ENCODE measurements at places on chromosomes 16 and 17.

GRCh38 chr17:78940708-78941107 is 15.5 kb upstream of the TIMP2 start:
- peak; percentile 53 for DNase-seq

- DNase-seq = peak; percentile 98
Measured at GRCh38 chr17:47279062-47279801, 25.6 kb downstream of the ITGB3 start.

DNA sequence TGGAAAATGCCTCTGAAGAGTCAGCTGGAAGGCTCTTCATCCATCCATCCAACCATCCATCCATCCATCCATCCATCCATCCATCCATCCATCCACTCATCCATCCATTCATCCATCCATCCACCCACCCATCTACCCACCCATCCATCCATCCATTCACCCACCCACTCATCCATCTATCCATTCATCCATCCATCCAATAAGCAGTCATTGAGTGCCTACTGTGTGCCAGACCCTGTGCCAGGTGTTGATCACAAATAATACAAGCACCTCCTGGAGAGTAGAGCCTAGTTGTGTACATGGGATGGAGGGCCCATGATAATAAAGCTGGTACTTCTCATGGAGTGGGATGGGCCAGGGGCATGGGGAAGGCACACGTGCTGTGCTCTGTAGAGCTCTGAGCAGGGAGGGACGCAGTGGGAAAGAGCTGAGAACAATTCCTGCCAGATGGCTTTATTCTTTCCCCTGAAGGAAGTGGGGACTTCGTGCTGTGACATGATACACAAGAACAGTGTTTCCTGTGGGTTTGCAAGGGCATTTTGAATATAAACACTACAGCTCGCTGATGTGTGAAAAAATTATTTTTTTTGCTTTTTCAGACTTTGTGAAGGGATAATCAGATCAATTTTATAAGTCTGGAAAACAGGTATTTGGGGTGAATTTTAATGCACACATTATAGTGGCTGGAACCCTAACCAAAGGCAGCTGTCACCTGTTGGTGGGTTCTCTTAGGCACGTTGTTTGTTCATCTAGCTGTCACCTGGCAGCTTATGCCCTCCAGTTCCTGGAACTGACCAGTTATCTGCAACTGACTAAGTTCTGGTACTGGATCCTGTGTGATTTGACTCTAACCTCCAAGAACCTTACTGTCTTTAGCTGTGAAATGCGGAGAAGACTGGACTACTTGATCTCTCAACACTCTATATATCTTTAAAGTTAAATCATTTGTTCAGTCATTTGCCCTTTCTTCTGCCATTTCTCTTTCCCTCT is 61.3 kb downstream of the PRKCB start:
- DNase-seq = no peak

GRCh38 chr16:89599902-89600301 is 13.5 kb upstream of the DPEP1 start:
- DNase-seq = no peak

GRCh38 chr16:19210280-19210924 is 42.4 kb downstream of the SYT17 start:
- peak; percentile 55 for DNase-seq

GRCh38 chr17:80254396-80255251 is 6.0 kb upstream of the RNF213 start:
- DNase-seq = peak; percentile 98

GRCh38 chr17:63881935-63882601 is at the start of gene GH2:
Gene GH2, minus strand, starts transcription at chr17:63881944. Its CDS starts 143 bp downstream, at chr17:63881801.
- DNase-seq = peak; percentile 78

GRCh38 chr16:15792563-15792971 is 64.3 kb downstream of the MYH11 start:
- no peak for DNase-seq

GRCh38 chr17:65359016-65359415 is 202.4 kb downstream of the AXIN2 start:
- peak; percentile 96 for DNase-seq

DNA sequence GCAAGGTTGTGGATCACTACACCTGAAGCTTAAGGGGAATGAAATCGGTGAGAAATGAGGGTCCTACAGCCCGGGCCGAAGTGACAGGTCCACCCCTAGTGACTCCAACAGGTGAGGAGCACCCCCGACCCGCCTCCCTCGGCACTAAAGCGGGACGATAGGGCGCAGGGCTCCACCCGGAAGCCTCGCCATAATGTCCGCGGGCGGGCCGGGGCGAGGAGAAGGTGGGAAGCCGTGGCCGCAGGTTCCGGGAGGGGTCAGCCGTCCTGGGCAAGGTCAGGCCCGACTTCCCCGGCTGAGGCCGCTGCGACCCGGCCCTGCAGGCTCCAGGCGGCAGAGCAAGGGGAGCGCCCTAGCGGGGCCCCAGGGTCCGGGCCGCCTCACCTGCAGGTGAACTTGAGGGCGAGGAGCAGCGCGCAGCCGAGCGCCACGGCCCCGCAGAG is 543 bp downstream of the TXNDC11 start:
- DNase-seq = peak; percentile 46

GRCh38 chr16:51716195-51716594 is 565.1 kb upstream of the SALL1 start:
- no peak for DNase-seq

DNA sequence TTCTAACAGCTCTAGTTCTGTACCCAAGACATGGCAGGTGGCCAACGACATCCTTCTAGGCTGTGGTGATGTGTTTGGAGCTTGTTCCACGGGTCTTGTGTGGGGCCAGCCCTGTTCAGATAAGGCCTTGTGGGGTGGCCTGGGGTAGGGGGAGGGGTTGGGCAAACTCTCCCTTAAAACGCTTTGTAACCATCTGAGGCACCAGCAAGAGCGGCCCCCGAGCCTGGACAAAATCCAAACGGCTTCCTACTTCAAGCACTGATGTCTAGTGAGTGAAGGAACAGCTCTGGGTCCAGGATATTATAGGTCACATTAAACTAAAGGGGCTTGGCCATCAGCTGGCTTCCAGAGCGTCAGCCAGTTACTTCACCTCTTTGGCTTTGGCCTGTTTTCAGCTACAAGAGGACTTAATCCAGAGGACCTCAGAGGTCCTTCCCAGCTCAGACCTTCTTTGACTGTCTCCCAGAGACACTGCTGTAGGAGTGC is 11.9 kb downstream of the SERPINF1 start:
- DNase-seq = no peak

GRCh38 chr16:65745201-65745708 is 621.2 kb upstream of the CDH5 start:
- DNase-seq = no peak

- no peak for DNase-seq
Measured at GRCh38 chr16:88013091-88013609, 61.9 kb downstream of the BANP start.

- DNase-seq = peak; percentile 60
Measured at GRCh38 chr16:85227946-85228862, 115.9 kb upstream of the CIBAR2 start.

DNA sequence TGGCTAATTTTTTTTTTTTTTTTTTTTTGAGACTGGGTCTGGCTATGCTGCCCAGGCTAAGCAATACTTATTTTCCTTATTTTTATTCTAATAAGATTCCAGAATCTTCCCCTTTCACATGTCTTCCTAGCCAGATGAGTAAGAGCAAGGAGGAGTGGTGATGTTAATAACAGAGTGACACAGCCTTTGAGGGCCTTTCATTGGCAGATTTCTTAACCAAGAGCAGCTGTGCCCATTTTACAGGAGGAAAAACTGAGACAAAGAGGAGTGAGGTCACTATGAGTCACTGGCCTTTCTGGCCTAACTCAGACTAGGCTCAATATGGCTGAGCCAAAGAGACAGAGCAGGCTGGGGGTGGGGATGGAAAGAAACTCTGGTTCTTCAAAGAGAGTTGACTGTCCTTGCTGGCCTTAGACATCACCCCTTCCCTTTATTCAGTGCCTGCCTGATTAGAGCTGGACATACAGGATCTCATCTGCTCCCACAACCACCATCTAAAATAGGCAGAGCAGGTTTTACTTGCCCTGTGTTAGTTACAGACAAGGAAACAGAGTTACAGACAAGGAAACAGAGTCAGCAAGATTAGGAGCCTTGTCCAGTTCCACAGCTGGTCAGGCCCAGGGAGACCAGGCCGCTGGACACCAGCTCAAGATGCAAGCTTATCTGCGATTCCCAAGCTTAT is 50.0 kb upstream of the TOB1 start:
- peak; percentile 39 for DNase-seq

DNA sequence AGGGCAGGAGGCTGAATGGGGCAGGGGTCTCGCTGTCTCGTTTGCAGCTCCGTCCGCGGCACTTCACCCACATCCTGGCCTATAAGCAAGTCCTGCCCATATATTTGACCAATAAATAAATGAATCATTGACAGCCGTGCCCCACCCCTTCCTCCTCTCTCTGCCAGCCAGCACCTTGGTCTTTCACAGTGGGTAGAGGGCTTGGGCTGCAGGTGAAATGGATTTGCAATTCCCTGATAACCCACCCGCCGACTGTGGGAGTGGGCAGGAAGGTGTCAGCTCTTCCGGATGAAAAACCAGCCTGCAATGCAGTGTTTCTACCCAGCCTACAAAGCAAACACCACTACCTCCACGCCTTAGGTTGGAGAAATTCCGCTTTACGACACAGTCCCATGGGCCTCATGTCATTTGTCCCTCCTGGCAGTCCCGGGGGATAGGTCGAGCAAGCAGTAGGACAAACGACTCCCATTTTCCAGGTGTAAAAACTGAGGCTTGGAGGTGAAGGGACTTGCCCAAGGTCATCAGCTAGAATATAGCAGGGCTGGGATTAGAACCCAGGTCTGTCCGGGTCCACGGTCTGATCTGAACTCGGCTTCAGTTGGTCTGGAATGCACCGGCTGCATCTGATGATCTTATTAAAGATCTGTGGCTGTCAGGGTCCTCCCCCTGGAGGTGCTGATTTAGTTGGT is 79.0 kb downstream of the ABCC1 start:
- no peak for DNase-seq

DNA sequence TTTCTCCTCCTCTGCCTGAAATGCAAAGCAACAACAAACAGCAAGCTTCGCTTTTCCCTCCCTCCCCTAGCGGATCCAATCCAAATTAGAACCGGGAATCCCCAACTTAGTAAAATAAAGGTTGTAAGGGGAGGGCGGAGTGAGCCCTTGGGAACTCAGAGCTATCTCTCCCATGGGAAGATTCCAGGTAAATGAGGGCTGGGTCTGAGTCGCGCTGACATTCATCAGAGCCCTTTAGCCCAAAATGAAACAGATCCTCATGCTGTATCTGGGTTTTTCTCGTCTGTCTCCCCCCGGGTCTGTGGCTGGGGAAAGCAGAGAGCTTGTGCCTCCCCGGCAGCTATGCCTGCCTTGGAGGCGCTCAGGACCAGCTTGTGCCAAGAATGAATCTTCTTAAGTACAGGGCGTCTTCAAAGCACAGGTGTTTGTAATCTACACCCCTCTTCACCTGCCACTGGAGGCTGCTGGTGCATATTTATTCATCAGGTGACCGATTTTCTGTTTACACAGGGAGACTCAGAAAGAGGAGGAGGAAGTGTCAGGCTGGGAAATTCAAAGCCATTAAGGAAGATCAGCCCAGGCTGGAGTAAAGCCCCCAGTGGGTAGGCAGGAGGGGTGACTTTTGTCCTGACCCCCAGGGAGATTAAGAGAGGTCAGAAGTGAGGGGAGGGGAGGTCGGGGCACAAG is 55.0 kb upstream of the GSE1 start:
- no peak for DNase-seq

- DNase-seq = peak; percentile 32
Measured at GRCh38 chr17:17729620-17730249, 48.5 kb downstream of the RAI1 start.
